Activated naive CD8-positive, alpha-beta T cell treated with anti-CD3 and anti-CD28 coated beads, Interleukin-2, amount 10 ng/mL, durations not matched to agents 7 days and 5 days (primary cell): ENCODE measurements at places on chromosomes 5 and 9. TPM values are rescaled to one million over a fixed set of nuclear protein-coding genes. Genes with fewer than 3 reads are reported as not detected.

DNA sequence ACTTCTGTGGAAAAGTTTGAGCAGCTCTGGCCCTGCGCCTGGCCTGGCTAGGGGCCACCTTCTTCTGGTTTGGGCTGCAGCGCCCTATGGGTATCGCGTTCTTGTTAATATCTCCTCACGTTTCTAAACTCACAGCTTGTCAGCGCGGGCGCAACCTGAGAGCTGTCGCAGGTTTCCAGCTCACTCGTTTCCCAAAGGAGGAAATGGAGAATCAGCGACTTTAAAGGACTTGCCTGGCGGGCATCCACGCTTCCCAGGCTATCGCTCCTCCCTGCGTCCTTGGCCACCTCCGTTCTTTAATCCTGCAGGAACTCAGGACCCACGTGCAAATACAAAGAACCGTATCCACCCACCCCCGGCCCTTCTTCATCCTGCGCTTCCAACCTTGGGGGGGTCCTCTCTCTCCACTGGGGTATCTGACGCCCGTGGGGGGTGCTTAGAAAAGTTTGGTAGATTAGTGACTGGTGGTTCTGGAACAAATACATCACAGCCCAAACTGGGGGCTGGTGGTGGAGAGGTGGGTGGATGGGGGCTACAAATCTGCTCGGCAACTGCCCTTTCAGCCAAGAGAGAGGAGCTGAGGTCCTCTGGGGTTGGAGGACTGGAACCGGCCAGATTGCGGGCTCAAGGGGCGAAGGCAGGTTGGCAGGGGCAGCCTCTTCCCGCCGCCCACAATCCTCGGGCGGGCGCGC, 578 bp upstream of the PSAT1 start:
- DNase-seq = peak; percentile 46

GRCh38 chr9:132943651-132944293, 644 bp downstream of the TSC1 start:
- DNase-seq = no peak

- no peak for DNase-seq
These were observed 41.3 kb downstream of the RAPGEF1 start for GRCh38 chr9:131698618-131698985.

DNA sequence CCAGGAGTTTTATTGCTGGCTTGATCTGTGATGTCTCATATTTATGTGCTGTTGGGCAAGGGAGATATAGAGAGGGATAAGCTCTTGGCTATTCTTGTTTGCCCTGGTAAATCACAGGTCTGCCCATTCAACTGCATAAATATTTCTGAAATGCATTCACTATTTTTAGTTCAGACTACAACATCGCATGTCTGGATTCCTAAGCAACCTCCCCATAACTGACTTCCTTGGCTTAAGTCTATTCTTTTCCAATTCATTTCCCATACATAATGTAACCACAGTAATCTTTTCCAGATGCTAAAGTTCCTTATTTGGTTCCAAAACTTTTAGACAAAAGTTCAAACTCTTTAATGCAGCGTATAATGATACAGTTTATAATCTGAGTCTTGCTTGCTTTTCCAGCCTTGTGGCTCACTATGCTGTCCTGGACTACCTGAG, 321.4 kb upstream of the ACTBL2 start:
- DNase-seq = no peak

STPG3 gene
- not detected for total RNA-seq

- no peak for DNase-seq
These were observed 419.0 kb upstream of the NUDT12 start for GRCh38 chr5:103981592-103981991.

NMRK1 gene
- total RNA-seq = 46.2 TPM

PCDHB8 gene
- not detected for total RNA-seq

DNA sequence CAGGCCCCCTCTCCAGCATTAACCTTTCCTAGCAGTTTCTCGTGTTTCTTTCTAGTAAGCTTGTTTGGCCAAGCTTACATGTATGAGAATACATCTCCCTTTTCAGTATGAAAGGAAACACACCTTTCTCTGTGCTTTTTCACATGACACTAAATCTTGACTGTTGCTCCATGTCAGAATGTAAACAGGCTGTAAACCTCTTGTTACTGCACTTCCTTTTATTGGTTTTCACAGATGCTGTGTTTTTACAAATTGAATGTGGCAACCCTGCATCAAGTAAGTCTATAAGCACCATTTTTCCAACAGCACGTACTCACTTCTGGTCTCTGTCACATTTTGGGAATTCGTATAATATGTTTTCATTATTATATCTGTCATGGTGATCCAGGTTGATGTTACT, 2.2 kb upstream of the CANX start:
- DNase-seq = no peak

DNA sequence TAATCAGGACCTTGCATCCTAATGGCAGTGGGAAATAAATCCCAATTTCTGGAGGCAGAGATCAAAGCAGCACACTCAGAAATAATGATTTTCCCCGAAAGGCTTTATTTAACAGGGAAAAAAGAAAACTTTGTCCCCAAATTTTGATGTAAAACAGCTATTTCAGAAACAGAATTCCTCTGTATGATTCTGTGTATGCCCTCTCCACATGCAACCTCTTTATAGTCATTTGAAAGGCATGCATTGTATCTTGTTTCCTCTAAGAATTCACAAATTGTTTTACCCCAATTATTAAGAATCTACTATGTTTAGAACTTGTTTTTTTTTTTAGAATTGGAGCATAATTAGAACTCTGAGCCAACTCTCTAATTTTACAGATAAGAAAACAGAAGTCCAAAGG, 2.7 kb upstream of the PTAR1 start:
- DNase-seq = no peak

DNA sequence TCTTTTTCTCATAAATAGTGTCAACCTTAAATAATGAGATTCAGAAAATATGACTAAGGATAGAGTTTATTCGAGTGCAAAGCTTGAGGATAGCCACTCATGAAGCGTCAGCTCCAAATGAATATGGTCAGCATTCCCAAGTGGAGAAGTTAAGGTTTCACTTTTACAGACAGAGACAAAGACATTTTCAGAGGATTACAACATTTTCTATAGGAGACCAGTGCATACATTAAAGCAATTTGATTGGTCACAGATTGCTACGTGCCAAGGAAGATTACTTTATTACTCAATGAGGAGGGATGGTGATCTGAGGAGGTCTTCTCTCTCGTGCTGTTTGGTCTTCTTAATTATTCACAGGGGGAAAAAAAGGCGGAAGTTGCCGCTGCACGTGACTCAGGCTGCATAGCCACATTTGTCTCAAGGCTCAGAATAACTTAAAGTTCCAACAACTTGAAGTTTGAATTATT, 60.1 kb upstream of the SPATA31C2 start:
- no peak for DNase-seq

DNA sequence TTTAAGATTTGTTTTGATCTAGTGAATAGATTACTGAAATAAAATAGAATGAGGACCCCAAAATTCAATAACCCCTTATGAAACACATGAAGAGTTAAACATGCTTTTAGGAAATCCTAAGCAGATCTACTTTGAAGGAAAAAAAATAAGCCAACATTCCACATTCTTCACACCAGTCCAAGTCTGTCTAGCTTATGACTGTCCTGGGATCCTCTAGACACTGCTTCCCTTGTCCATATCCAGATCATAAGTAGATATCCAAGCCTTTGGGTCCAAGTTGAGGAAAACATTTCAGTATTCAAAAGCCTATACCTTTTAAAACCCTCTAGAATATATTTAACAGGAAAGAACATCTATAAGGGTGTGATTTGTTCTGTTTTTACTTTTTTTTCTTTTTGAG, 58.8 kb upstream of the MINAR2 start:
- DNase-seq = no peak

GRCh38 chr9:99037769-99038483, 67.0 kb upstream of the TGFBR1 start:
- no peak for DNase-seq

GRCh38 chr5:141753971-141754713, 72.1 kb upstream of the ARAP3 start:
- no peak for DNase-seq

DNA sequence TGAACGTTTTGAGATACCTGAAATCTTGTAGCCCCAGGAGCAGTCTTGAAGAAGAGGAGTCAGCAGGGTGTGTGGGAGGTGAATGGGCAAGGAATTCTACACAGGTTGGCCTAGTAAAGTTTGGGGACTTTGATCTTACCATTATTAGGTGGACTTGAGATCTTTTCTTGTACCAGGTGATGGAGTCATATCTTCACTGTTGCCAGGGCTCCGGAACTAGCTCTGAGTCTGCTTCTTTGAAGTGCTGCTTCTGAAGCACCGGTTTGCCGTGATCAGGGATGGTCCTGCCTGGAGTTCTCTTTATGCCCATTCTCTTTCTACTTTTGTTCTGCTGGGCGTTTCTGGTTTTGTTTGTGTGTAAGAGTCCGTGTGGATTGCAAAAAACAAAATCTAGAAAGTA, 27.4 kb downstream of the RCL1 start:
- DNase-seq = no peak

MYMK gene
- total RNA-seq = not detected

DNA sequence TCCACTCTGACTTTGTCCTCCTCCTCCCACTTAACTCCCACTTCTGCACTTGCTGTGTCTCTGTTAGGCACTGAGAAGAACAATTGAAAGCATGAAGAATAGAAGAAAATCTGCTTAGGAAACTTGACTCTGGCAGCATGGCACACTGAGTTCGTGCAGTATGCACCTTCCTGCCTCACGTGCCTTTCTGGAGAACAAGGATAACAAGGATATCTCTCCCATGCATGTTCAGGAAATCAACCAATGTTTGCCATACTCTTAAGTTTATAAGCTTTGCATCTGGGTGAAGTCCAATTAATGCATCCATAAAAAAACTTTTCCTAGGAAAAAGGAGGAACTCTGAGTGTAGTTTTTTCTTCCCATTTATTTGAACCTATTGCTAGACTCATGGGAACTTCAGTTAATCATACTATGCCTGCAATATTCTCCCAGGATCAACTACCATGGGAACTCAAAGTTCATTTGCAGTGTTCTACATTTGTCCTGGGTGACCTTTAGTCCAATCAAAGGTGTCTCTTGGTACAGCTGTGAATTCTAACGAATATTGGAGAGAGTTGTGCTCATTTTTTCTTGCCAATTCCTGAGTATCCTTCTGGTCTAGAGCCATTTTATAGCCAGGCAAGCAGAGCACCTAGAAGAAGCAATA, 227.0 kb downstream of the ENC1 start:
- DNase-seq = no peak

DNA sequence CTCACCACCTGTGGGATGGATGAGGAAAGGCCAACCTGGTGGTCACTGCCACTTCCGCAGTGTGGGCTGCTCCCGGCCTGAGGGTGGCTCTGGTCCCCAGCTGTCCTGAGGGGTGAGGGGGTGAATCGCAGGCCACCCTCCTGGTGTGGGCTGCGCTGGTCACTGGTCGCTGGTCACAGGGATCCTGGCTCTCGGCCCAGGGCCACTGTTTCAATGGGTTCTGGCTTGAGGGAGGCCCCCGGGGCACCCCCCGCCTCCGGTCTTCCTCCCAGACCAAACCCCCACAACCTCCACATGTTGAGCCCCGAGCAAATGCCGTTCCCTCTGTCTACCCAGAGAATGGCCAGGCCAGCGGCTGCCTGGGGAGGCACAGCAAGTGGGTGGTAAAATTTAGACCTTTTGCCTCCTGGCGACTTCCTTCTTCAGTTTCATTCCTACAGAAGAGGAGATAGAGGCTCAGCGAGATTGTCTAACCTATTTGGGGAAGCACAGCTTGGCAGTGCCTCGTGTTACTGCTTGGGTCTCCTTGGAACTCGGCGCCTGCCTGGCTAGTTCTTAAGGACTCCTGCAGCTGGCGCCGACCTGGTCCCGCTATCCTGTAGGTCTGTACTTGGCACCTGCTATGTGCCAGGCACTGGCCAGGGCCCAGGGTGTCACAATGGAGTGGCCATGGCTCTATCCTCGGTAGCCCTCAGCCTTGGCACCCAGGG, 48.2 kb downstream of the RXRA start:
- DNase-seq = no peak

IFNE gene
- 0.20 TPM for total RNA-seq

DNA sequence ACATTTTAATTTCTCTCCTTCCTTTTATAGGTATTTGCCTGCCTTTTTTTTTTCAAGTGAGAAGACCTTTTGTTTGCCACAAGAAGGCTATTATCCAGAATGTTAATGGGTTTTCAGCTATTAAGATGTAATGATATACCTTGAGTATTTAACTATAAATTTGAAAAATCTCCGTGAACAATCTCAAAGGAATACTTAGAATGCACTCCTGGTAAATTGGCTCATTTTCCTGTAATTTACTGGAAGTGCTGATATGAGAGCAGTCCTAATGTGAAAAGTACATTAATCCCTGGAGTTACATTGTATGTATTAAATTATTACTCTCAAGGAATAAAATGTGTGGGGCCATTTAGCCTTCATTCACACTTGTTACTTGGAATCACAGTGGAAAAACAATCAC, 32.4 kb downstream of the AOPEP start:
- DNase-seq = no peak

DNA sequence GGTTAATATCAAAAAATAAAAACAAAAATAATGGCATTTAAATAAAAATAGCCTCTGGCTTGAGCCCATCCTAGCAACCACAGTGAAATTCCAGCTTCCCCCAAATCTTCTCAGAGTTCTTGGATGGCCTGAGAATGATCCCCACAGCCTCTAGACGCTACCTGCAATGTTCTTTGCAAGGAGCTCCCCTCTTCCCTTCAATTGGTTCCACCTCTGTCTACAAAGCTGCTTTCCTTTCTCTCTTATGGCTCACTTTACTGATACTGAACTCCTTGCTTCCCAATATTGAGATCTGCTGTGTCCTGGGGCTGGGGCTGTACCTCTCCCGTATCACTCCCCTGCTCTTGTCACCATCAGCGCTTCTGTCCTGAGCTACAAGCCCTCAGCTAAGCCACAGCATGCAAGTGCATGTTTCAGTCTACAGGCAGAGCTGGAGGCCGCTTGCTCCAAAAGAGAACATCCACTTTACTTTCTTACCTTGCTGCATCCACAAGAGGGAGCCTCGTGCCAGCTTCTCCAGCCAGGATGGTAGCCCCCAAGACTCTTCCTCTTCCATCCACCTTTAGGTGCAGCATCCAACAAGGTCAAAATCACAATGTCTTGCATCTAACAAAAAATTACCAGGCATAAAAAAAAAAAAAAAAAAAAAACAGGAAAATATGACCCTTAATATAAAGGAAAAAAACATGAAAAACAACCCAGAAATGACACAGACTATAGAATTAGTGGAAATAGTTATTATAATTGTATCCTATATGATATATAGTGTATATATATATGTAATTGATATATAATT, 57.4 kb upstream of the PRSS3 start:
- DNase-seq = peak; percentile 38

- no peak for DNase-seq
These were observed 5.5 kb upstream of the AK3 start for GRCh38 chr9:4746278-4747030.

GRCh38 chr9:69499959-69500358, 172.2 kb downstream of the APBA1 start:
- no peak for DNase-seq

DNA sequence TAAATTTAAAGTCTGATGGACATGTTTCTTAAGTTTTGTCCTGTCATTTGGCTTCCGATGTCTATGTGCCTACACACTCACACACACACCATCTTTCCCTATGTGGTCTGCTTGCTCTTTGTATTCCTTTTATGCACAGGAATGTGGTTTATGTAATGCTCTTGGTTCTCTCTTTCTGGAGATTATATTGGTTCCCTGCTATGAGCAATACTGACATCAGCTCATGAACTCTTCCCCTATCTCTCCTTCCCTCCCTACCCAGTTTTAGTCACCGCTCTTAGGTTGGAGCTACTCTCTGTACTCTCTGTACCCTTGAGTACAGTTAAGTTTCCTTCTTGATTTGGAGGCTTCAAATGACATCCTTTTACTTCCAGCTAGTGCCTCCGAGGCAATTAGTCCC, 77.9 kb upstream of the MVB12B start:
- no peak for DNase-seq

GRCh38 chr5:149794487-149794971, 64.4 kb downstream of the PPARGC1B start:
- no peak for DNase-seq
